ENCODE measurements at places on chromosomes 6 and 20.
A peak's percentile ranks its signal among the peaks of the same experiment; 100 is the strongest.

- no peak for DNase-seq
These were observed 6.1 kb downstream of the SLC26A8 start for GRCh38 chr6:36018339-36018738.

DNA sequence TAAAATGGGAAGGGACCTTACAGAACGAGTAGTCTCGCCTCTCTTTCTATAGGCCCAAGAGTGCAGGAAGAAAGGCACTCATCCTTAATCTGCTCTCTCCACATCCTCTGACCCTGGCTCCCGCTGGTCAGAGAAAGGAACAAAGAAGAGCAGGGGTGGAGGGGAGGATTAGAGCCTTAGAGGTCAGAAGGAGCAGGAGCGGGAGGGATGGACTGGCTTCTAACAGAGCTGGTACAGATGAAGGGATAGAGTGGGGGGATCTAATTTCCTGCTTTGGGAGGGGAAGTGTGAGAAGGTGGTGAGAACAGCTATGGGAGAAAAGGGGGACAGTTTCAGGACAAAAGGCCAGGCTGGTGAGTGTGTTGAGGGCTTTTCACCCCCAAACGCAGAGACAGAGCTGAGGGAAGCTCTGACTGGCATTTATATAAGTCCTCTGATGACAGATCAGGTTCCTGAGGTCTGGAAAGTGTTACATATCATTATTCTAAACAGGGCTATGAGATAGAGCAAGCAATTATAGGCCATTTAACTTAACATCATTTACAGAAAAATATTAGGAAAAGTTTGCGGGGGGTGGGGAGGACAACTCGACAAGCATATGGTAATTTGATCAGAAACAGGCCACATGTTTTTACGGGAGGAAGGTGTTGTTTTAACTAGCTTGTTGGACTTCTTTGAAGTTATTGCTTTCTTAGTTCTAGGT is 111.1 kb downstream of the FOXC1 start:
- no peak for DNase-seq

GRCh38 chr20:11912013-11912658 is 5.6 kb upstream of the BTBD3 start:
- DNase-seq, result no peak

DNA sequence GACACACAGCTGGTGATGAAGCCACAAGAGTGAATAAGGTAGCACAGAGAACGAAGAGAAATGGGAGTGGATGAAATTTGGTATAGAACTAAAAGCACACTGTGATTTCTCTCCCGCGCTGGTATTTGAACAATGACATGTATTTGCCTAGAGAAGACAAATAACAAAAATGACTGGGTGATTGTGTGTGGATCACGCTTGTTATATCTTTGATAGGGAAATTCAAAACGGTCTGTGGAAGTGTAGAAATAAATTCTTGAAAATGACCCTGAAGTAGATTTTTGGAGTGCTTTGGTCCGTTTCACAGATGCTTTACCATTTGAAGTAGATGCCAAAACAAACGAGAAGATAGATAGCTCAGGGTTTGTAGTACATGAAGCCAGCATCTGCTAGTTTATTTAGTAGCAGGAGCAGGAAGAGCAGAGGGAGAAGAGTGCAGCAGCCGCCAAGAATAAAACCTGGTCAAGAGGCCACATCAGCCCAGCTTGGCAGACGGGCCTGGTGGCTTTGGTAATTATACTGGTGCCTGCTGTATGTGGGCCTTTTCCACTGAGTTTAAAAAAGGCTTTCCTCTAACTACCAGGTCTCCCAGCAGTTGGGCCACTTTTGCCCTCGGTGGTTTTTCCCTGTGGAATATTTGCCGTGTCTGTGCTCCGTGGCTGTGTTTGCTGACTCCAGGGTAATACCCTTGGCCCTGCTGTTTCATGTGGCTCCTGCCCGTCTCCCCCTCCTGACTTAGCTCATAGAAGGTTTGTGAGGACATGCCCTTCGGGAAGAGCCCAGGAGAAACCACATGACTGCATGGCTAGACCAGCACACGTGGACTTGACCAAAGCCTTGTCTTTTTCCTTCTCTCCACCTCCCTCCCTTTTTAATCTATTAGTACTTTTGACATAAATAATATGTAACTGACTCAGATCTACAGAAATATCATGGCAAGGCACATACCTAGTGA is 294.0 kb downstream of the SOX4 start:
- DNase-seq, result peak; percentile 13

DNA sequence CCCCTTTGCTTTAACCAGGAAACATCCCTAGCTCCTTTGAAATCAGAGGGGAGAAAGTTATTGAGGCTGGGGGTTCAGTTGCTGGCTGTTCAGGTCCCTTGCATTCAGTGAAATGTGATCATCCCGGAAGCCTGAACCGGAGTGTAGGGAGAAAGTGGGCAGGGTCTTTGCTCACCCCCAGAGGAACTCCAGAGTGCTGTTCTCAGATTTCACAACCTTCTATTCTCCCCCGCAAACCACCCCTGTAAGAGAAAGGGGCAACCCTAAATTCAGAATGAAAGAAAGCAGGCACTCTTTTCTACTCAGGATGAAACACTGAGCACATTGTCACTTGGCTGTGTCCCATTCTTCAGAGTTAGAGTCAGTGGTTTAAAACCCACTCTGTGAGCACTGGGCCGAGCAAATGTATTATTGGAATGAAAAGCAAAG is 139.8 kb downstream of the KHDC1L start:
- peak; percentile 37 for DNase-seq

DNA sequence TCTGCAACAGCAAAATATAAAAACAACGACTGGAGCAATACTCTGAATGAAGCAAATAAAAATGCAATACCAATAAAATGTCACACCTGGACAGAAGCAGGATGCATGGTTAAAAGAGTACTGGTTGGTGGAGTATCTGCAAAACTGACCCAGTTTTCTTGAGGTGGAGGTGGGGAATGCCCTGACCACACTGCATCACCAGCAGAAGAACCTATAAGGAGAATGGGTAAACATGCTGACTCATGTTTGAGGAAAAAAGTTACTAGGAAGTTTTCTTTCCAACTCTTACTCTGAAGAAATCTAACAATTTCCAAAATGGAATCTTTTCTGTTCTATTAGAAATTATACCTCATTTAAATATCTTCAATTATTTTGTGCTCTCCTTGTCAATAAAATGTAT is 43.6 kb downstream of the REPS1 start:
- DNase-seq, result peak; percentile 43

DNA sequence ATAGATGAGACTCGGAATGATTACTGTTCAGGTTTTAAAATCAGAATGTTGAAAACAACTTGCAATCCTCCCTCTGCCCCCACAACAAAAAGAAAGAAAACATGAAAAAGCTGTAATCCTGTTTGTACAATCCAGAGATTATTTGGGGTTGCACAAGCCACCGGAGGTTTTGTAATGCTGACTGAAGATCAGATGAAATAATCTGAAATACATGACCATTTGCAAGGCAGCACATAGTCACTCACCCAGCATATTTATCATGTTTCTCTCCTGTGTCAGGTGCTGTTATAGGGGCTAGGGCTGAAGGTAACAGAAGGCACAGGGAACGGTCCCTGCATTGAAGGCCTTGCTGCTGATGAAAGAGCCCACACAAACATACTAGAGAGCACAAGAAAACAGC is 85.3 kb downstream of the SIM1 start:
- peak; percentile 68 for DNase-seq

- no peak for DNase-seq
These were observed 251.6 kb downstream of the HACE1 start for GRCh38 chr6:104608101-104608500.

DNA sequence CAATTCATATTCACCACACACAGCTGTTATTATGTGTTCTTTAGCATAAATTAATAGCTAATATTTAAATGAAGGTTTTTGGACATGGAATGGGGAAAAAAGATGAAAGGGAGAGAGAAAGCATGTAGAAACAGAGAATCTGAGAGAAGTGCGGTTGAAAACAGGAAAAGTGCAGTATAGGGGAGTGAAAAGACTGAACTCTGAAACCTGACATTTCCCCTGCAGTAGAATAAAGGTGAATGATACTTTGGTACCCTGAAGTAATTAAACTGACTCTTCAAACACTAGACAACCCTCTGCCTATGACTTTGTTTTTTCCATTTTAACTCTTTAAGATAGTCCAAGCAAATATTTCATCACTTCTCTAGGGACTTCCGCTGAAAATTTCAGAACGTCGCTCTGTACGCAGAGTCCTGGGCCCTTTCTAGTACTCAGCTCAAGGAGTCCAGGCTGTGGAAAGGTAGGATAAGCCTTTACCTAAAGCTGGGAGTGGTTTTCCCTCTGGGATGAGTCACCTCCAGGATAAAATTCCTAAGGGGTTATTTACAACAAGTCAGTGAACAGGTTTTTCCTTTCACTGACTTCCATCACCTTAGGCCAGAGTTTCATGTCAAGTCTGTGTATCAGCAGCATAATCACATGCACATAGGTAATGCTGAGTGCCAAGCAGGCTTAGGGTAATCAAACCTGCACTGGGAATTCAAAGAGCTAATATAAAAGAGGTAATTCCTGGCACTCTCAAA is 614.5 kb downstream of the PKHD1 start:
- no peak for DNase-seq

GRCh38 chr6:75800133-75800532 is 51.1 kb downstream of the MYO6 start:
- DNase-seq, result no peak

DNA sequence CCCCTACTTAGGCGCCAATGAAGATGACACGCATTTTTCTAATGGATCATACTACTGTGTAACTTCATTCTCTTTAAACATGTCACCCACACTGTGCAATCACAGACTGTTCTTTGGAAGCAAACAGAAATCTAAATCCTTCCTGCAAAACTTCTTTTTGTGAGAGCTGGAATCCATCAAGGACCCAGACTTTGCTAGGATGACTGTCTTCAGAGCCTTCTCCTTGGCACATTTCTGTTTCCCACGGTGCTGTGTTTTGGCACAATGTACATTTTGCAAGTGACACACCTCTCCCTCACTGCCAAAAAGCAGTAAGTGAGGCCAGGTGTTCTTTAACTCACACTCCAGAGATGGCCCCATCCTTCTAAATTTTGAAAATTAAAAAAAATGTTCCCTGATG is 21.7 kb upstream of the TAGAP start:
- DNase-seq, result no peak

All from AG10803 (cell line).